ENCODE measurements at places on chromosomes 6 and 20.

DNA sequence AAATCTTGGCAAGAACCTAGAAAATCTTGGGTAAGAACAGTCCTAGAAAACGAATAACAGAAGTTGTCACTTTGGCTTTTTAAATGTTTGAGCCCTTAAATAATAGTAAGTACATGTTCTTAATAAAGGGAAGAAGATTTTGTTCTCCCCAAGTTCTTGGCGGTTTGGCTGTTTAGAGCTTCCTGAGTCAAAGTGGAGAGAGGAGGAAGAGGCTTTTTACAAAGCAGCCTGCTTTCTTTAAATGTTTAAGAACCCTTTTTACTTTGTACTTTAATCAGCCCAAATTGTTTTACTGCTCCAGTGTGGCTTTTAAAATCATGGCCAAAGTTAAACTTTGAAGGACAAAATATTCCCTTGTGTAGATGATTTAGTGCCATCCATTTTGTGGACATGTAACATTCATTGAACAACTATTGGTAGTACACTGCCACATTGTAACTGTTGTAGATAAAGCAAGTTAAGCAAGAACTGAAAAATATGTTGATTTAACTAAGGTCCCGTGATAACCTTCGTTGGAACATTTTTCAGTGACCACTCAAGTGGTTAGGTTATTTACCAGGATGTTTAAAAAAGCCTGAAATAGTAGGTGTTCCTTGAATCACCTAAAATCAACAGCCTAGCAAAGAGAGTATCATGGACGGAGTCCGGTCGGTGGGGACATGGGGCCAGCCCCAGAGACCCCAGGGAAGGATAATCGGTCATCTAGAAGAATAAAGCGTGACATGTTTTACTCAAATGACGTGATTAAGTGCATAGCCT is 2.4 kb downstream of the AMD1 start:
- peak; percentile 27 for DNase-seq

DNA sequence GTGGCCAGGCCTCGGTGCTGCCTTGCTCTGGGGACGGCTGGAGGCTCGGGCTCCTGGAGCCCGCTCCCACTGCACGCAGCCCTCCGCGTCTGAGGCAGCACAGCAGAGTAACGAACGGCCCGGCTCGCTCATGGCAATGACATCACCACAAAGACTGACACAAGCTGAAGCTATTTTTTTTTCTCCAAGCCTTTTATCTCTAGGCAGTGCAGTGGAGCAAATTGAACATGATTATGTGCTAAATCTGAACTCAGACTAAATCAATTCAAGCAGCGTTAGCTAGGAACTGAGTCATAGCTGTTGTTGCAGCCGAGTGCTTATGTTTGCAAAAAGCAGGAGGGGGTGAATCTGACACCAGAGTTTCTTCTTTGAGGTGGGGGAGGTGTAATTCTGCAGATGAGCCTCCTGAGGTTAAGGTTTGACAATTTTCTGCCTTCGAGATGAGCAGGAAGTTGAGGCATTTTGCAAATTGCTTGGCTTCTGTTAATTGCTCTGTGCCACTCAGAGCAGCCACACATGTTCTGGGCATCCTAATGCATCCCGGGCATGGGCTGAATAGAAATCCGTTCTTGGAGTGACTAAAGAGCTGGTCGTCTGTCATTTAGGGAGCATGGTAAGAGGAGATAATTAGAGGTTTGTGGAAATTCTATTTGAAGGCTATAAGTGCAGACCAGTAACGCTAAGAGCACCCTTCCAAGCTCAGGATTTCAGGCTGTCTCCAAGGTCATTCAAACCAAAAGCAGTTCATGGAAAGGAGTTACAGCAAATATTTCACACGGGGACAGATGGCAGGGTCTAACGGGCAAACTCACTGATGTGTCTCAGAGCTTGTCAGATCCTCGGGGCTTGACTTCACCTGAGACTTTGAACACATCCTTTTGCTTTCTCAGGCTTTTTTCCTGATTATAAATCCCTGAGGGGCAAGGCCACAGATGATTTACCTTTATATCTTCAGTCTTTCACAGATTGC is 155.1 kb upstream of the ENPP5 start:
- no peak for DNase-seq

DNA sequence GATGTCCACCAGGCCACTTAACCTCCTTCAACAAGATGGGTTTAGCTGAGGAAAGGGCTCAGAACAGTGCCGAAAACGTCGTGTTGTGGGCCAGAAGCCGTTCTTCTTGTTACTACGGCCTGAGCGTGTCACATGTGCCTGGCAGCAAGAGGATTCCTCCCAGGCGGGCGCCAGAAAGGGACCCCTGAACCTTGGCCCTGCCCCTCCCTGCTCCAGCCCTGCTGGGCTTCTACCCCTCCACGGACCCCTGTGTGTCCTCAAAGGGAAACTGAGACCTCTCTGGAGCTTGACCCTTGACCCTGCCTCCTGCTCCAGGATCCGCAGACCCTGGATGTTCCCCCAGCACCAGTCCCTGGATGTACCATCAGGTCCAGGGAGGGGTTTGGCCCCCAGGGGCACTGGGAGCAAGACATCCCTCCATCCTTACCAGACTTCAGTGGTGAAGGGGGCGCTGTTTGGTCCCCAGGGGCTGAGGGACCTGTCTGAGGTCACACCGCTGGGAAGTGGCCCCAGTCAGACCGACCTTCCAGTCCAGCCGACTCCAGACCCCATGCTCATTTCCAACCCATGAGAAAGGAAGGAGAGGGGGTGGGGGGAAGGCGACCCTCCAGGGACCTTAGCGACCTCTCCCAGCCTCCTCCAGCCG is 10.1 kb downstream of the HRH3 start:
- DNase-seq: no peak

DNA sequence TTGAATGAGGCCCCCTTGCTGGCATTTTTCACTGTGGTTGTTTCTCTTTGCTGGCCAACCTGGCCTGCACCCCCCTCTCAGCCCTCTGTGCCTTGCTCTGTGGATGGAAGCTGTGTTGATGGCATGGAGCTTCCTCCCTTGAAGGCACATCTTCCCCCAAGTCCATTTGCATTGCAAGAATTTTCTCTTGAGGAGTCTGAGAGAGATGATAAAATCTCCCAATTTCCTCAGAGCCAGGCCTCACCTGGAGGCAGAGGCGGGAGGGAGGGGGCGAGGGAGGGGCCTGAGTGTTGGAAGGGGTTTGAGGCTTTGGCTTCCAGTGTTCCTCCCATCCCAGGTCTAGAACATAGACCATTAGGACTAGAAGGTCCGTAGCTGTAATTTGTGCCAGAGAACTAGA is 175.1 kb downstream of the SCP2D1 start:
- no peak for DNase-seq

DNA sequence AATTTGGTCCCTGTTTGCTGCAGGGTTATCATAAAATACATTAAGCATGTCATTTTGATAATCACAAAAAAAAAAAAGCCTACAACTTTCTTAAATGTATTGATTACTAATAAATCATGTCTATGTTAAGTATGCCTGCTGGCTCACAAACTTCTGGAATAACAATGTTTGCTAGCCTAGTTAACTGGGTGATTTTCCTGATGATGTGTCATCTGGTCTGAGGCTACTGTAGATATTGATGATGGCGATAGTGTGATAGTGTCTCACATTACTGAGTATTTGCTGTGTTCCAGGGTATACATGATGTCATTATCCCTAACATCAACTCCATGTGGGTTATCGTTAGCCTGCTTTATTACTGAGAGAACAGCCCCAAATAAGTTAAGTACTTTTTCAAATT is 86.2 kb upstream of the VSTM2L start:
- DNase-seq: no peak

DNA sequence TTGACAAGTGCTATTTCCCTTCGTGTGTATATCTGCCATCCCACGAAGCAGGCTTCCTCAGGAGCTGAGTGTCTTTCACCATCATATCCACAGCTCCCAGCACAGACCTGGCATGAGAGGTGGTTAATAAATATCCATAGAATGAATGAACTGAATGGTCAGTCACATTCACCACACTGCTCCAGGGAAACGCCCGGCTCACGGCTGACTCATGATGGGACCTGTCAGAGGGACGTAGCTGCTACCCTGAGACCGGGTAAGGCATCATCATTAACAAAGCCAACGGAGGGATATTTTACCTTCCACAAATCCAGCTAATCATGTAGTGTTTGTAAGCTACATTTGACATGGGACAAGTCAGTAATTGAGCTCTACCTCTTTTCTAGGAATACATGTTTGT is 12.5 kb downstream of the AGPAT4 start:
- DNase-seq: no peak

DNA sequence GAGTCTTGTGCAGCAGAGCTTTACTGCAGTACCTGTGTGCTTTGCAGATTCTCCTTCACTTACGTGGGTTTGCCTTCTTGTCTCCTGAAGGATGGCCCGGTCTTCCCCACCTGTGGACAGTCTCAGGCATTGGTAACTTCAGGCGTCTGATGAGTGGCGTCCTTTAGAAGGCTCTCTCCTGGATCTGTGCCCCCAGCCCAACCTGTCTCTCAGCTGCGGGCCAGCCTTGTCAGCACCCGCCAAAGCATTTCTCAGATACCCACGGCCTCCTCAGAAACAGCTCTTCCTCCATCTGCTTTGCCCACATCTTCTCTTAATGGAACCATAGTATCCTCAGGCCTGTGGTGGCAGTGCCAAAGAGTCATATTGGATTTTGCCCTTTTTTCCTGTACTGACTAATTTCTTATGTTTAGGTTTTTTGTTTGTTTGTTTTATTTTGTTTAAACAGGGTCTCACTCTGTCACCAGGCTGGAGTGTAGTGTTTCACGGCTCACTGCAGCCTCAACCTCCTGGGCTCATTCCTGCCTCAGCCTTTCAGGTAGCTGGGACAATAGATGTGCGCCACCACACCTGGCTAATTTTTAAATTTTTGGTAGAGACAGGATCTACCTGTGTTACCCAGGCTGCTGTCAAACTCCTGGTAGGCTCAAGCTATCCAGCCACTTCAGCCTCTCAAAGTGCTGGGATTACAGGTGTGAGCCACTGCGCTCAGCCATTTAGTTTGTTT is 96.6 kb downstream of the ARID1B start:
- no peak for DNase-seq

DNA sequence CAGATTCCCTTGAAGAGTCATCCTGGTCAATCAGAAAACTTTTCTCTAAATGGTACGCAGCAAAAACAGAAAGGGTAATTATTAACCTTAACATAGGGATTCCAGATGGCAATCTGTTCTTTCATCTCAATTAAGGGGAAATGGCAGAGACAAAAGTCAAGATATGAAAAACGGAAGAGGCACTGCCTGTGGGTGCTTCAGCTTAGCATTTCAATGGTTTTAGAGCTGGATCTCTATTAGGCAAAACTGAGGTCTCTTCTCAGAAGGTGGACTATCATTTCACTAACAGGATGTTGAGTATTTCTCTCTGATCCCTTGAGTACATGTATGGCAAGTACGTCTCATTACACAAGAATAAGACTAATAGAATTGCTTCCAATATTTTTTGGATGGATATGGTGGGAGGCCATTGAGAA is 296.9 kb downstream of the HIVEP2 start:
- peak; percentile 22 for DNase-seq

DNA sequence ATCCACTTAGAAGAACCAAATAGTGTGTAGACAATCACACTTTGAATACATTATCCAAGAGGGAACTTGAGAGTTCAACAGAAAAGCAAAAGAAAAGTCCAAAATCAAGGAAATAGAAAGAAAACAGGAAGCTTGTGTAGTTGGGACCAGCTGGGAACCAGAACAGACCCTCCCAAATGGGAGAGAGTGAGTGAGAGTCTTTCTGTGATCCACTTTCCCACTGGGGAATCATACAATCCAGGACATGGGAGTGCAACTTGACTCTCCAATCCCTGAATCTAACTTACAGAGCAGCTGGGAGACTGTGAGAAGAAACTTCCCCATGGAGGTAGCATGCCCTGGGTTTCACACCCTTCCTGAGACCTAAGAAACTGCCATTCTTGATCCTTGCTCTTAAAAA is 27.0 kb downstream of the TREML4 start:
- no peak for DNase-seq

DNA sequence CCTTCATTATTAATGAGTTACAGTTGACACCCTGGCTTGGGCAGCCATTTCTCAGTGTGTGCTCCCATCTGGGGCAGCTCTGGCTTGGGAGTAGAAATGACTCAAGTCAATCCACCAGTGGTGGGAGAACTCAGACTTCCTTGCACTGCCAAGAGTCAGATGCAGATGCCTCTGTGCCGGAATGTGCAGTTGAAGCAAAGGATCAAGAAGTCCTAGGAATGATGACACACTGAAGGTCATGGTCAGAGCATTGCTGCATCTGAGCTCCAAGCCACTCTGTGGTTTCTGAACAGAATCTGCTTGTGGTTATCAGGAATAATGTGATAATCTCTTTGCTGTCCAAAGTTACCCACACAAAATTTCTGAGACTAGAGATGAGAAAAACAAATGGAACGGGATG is 19.5 kb upstream of the PAX1 start:
- DNase-seq: no peak

DNA sequence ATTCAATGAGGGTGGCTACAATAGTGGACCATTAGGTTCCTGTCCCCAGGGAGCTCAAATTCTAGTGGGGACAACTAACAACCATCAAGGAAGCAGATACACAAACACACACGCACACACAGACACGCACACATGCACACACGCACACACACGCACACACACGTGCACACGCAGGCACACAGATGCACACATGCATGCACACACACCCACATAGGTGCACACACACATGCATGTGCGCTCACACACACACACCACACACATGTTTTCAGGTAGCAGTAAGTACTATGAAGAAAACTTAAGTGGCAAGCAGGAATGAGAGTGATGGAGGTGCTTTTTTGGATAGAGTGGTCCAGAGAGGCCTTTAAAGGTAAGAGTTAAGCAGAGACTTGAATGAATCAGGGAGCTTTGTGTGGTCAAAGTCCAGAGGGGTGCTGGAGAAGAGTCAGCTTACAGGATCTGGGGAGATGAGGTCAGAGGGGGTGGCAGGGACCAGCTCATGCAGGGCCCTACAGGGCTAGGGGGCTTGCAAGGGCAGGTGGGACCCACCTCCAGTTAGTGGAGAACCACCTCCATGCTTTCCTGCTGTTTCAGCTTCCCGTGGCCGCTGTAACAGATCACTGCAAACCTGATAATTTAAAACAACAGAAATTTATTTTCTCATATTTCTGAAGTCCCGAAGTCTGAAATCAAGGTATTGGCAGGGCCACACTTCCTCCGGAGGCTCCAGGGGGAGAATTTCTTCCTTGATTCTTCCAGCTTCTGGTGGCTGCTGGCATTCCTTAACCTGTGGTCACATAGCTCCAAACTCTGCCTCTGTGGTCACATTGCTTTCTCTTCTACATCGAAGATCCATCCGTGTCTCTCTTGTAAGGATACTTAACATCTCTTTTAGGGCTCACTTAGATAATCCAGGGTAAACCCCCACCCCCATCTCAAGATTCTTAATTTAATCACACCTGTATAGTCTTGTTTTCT is 6.9 kb upstream of the NSFL1C start:
- no peak for DNase-seq
